ENCODE measurements at places on chromosomes 2 and 18. TPM values are rescaled to one million over a fixed set of nuclear protein-coding genes. Genes with fewer than 3 reads are reported as not detected.

- no peak for DNase-seq
Observed at GRCh38 chr18:45213040-45213333, 402.3 kb upstream of the SLC14A2 start.

DNA sequence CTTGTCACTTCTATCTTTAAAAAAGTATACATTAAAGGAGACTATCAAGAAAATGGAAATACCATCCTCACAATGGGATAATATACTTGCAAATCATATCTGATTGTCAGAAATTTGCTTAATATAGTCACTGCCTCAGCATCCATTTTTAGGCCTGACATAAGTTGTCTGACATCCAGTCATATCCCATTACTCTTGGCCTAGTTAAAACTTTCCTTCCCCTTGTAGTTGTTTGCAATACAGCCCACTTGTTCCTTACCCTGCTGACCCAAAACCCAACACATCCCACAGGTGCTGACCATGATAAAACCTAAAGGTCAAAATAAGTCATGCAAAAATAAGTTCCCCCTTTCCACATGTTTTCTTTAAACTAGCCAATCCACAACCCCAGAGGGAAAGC lies 3.6 kb upstream of the ARHGEF33 start:
- no peak for DNase-seq

SOX11 gene
- 0.43 TPM for total RNA-seq

DNA sequence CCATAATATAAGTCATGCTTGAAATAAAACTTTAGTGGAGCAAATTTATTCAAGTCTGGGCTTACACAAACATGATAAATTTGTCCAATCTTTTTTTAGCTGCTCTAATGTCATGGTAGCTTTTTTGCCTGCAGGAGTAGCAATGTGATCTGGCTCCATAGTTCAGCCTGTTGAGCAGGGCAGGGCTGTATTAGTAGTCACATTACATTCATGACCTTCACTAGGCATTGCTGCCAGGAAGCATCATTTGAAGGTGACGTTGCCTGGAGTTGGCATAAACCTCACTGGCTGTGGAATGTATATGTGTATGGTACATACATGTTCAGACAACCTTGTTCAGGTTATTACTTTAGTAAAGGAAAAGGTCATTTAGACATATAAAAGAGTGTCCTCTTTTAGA lies 76.6 kb downstream of the CCDC85A start:
- no peak for DNase-seq

- DNase-seq: no peak
Observed at GRCh38 chr18:49762191-49763077, 50.9 kb downstream of the ACAA2 start.

DNA sequence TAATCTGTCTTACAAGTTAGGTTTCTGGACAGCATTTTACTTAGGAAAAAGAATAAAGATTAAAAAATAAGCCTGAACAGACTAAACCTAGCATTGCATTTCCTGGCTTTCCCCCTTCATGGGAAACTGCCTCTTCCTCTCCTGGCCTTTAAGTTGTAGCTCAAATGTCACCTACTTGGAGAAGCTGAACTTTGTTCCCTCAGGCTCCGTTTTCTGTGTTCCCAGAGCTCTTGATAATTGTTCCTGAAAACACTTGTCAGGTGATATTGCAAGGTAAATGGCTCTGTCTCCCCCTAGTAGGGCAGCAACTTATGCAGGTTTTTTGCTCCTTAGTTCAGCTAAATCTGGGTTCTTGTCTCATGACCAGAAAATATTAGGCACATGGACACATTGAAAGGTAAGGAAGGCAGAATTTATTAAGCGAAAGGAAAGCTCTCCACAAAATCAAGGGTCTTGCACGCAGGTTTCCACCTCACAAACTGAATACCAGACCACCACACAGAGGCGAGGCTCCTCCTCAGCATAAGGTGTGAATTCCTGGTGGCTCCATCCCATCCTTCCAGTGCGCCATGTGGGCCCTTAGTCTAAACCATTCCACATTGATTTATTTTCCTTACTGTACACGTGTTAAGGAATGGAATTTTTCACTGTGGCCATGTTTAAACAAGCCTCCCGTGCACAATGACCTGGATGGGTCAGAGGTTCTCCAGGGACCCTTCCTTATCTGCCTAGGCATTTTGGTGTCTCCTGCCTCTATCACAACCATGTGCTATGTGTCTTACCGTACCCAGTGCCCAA lies 229.3 kb downstream of the HNMT start:
- DNase-seq: no peak

DNA sequence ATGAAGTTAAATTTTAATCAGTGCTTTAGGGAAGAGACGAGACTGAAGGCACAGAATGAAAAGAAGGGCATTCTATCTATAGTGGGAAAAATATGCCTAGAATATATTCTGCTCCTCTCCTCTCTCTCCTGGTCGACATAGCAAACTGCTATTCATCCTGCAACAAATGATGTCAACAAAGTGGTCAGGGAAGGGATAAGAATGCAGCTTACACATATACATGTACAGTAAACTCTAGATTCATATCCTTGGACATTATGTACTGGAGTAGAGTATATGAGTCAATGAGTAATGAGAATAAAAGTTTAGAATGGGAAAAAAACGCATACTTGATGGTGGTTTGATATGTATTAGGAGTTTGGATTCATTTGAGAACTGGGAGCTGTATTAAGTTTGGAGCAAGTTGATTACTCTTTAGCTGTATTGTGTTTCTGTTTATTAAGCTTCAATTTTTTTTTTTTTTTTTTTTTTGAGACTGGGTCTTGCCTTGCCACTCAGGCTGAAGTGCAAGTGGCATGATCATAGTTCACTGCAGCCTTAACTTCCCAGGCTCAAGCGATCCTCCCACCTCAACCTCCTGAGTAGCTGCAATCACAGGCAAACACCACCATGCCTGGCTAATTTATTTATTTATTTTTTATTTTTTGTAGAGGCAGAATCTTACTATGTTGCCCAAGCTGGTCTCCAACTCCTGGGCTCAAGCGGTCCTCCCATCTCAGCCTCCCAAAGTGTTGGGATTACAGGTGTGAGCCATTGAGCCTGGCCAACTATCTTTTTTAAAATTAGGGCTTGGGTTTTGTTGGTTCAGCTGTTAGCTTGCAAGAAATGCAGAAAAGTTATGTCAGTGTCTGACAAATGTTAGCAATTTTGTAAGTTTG lies 53.8 kb downstream of the STAT1 start:
- no peak for DNase-seq

GRCh38 chr2:149388120-149388816 lies 57.9 kb downstream of the LYPD6 start:
- DNase-seq: no peak

KIAA1328 gene
- total RNA-seq: 3.5 TPM

NPAS2 gene
- total RNA-seq: 11.6 TPM

DNA sequence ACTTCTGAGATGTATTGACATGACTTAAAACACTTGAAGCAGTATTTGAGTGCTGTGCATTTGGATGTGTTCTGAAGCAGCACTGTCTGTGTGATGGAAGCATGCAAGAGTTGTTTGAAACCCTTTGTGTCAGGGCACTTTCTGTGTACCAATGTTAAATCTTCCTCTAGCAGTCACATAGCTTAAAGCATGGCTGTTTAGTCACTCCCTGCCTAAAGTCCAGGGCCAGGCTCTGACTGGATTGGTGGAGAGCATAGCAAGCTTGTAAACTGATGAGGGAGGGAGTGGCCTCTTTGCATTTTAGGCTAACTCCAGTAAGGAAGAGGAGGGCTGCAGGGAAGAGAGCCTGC lies 73.5 kb downstream of the MYO1B start:
- DNase-seq: no peak

DNA sequence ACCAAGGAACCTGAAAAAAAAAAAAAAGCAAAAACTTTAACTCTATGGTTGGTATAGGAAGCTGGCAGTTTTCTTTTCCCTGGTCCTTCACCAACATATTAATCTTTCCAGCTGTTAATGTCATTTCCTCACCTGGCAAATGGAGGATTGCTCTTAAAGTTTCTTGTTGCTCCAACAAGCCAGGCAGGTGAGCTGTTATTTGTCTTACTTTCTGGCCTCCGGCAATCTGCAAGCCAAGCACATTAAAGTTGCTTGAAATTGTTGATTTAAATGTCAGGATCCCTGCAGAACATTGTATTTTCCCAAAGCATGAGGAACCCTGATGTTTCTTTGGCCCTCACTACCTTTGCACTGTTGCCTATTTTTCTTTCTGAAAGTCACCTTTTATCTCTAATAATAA lies 664.9 kb downstream of the METTL4 start:
- no peak for DNase-seq

DNA sequence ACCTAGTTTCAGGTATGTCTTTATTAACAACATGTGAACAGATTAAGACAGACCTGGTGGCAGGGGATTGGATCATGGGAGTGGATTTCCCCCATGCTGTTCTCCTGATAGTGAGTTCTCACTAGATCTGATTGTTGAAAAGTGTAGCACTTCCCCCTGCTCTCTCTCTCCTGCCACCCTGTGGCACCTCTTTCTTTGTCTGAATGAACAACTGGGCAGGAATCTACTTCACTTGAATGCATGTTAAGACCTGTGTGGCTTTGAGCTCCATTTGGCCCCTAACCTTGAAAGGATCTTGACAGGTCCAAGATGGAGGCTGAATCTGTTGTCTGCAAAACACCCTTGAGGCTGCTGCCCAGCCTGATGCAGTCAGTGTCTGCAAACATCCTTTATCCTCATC lies 194.4 kb downstream of the RNF144A start:
- no peak for DNase-seq

ITGA6 gene
- 44.9 TPM for total RNA-seq

AQP12A gene
- not detected for total RNA-seq

DNA sequence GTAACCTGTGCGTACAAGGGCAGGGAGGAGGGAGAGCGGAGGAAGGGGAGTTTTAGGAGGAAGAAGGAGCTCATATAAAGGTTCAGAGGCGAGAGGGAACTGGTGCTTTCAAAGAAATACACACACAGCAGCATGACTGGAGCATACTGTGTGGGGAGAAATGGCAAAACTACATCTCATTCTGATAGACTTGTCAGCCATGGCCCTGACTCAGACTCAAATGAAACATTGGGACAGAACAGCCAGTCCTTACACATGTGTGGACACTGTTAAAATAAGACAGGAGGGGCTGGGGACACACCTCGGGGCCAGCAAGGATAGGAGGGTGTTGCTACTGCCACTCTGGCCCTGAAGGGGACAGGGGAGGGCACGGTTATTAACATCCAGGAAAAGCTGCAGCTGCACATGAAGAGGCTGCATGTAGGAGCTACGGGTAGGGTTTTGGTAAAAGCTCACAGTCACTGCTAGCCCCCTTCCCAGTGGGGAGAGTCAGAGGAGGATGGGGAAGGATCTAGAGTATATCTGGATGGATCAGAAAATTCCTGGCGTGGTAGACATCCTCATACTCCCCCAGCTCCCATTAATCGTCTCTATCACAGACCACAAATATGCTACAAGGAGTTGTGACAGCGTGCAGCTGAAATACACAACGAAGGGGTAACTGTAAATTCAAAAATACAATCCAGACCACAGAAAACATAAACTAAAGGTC lies 110.5 kb downstream of the GATA6 start:
- no peak for DNase-seq

GRCh38 chr2:48250943-48251342 lies 279.0 kb upstream of the STON1 start:
- no peak for DNase-seq

DNA sequence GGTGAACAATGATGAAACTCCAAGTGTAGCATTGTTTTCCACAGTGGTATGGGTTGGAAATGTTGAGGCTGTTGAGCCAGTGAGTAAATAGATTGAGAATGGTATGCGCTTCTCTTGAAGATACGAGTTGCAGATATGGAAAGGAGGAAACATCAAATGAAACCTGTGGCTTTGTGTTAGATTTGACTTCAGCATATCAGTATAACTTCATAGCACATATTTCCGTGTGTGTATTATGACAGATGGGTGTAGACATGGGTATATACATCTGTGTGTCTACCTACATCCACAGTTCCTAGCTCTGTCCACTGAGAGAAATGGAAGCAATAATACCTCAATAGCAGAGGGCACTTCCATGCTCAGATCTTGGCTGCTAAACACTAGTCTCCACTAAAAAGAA lies 8.0 kb downstream of the SNED1 start:
- DNase-seq: no peak

NFE2L2 gene
- total RNA-seq: 62.9 TPM

CDH2 gene
- total RNA-seq: 4.8 TPM

GRCh38 chr2:141704541-141704940 lies 426.3 kb downstream of the LRP1B start:
- no peak for DNase-seq

DNA sequence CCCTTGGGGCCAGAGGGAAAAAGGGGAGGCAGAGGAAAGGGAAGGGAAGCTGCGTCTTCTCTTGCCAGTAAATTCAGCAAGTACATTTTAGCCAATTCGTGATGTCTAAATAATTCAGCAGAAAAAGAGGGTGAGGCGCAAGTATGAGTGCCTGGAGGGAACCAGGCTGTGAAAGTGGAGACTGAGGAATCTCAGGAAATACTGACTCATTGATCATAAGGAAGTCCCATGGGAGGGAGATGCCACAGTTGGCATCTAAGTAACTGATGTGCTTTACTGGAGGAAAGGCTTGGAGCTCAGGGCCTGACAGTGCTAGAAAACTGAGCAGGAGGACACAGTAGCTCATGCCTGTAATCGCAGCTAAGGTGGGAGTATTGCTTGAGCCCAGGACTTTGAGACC lies 31.1 kb downstream of the KIF5C start:
- DNase-seq: no peak

DNA sequence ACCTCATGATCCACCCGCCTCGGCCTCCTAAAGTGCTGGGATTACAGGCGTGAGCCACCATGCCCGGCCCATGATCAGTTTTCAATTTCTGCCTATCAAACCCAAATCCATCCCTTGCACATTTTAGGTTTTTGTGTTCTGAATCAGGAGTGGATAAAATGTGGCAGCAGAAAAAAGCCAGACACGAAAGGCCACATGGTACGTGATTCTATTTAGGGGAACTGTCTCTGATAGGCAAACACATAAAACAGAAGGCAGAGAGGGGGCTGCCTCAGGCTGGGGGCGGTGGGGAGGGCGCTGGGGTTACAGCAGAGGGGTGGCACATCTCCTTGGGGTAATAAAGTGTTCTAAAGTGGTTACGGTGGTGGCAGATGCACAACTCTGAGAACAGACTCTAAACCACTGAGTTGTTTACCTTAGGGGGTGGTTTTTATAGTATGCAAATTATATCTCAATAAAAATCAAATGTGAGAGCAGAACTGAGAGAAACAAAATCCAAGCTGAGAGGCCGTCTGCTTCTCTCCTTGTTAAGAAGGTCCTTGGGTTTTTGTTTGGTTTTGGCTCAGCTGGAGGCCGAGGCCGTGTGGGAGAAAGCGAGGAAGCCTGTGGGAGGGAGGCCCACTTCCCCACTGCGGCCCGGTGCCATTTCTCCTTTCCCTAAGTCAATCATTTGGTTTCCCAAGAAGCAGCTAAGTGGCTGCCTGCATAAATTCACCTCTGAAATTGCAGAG lies 78.0 kb downstream of the SOWAHC start:
- no peak for DNase-seq

- DNase-seq: no peak
Observed at GRCh38 chr2:71620851-71621251, 167.5 kb downstream of the DYSF start.

DNA sequence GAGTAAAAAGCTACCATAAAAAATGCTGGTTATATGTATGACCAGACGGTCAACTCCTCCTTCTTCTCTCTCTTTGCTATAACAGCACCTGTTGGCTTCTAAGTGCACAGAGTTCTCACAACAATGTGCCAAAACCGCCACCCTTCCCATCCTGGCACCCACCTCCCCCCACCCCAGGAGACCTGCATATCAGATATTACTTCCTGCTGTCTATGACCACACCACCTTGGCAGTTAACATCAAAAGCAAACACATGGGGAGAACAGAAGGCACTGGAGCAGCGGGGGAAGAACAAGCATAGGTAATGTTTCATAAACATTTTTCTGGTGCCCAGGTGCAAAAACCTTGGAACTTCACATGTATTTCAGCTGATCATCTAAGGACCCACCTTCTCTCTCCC lies 15.5 kb downstream of the SPRED2 start:
- no peak for DNase-seq

All from psoas muscle (tissue), 8 donors.